ENCODE measurements at places on chromosomes 13 and 19. TPM values are rescaled to one million over a fixed set of nuclear protein-coding genes. Genes with fewer than 3 reads are reported as not detected.

The LAMP1 gene
- 80.7 TPM for total RNA-seq

The PNMA8A gene
- not detected for total RNA-seq

The KCNJ14 gene
- total RNA-seq: 1.7 TPM

The MIPEP gene
- total RNA-seq: 4.8 TPM

The SERTM1 gene
- total RNA-seq: not detected

The ZNF534 gene
- not detected for total RNA-seq

The LRFN3 gene
- total RNA-seq: 4.5 TPM

The FGF21 gene
- total RNA-seq: not detected

The TMEM145 gene
- total RNA-seq: not detected

The CBY2 gene
- total RNA-seq: not detected

The IGFL1 gene
- total RNA-seq: not detected

The RNF225 gene
- not detected for total RNA-seq

The ZNF737 gene
- total RNA-seq: 11.0 TPM

The SHC2 gene
- total RNA-seq: 0.42 TPM

The ZNF419 gene
- total RNA-seq: 8.3 TPM

The CD209 gene
- not detected for total RNA-seq

The GDF15 gene
- total RNA-seq: not detected

The AKAP8L gene
- total RNA-seq: 162 TPM

The SLC6A16 gene
- total RNA-seq: 2.4 TPM

The CLC gene
- not detected for total RNA-seq

The DACT3 gene
- 0.11 TPM for total RNA-seq

The CRLF1 gene
- not detected for total RNA-seq

The FAM83E gene
- total RNA-seq: 2.6 TPM

The SIGLEC12 gene
- total RNA-seq: not detected

The PGPEP1 gene
- total RNA-seq: 25.9 TPM

The ZGLP1 gene
- 2.6 TPM for total RNA-seq

The CFAP97D2 gene
- total RNA-seq: 0.52 TPM

The LILRB4 gene
- 0.60 TPM for total RNA-seq

The VSIG10L gene
- total RNA-seq: 0.14 TPM

The NACC1 gene
- total RNA-seq: 13.0 TPM

The MISP3 gene
- 0.39 TPM for total RNA-seq

The MYBPC2 gene
- not detected for total RNA-seq

The SIGLEC10 gene
- total RNA-seq: 0.39 TPM

The GJB2 gene
- total RNA-seq: 0.25 TPM

The DAZAP1 gene
- total RNA-seq: 133 TPM

The CGB8 gene
- total RNA-seq: not detected

The SARS2 gene
- total RNA-seq: 18.7 TPM

The ZNF443 gene
- 2.0 TPM for total RNA-seq

The KRTDAP gene
- not detected for total RNA-seq

The HSD17B14 gene
- 1.3 TPM for total RNA-seq

The TLE6 gene
- not detected for total RNA-seq

The SHISA7 gene
- total RNA-seq: not detected

The KCTD4 gene
- total RNA-seq: not detected

The PSPN gene
- 0.85 TPM for total RNA-seq

The ZNF208 gene
- 3.8 TPM for total RNA-seq

The CA11 gene
- total RNA-seq: 11.0 TPM

The EDNRB gene
- not detected for total RNA-seq

The ZNF256 gene
- 15.2 TPM for total RNA-seq

The EPSTI1 gene
- 24.5 TPM for total RNA-seq

The SOX1 gene
- not detected for total RNA-seq

The LHB gene
- total RNA-seq: not detected

The DLEU7 gene
- total RNA-seq: not detected

The LILRA6 gene
- not detected for total RNA-seq

The ZNF790 gene
- total RNA-seq: 3.5 TPM

All from CD4-positive, alpha-beta T cell (primary cell).